ENCODE measurements at places on chromosomes 3 and 15. TPM values are rescaled to one million over a fixed set of nuclear protein-coding genes. Genes with fewer than 3 reads are reported as not detected.

Gene CTDSPL
- 13.1 TPM for total RNA-seq

Gene CMC1
- total RNA-seq, result 8.9 TPM

Gene BRPF1
- 16.8 TPM for total RNA-seq

Gene RABL3
- 12.6 TPM for total RNA-seq

Gene PLA2G4D
- not detected for total RNA-seq

Gene ARGFX
- not detected for total RNA-seq

Gene CCR1
- 1.7 TPM for total RNA-seq

Gene EPM2AIP1
- total RNA-seq, result 61.0 TPM

DNA sequence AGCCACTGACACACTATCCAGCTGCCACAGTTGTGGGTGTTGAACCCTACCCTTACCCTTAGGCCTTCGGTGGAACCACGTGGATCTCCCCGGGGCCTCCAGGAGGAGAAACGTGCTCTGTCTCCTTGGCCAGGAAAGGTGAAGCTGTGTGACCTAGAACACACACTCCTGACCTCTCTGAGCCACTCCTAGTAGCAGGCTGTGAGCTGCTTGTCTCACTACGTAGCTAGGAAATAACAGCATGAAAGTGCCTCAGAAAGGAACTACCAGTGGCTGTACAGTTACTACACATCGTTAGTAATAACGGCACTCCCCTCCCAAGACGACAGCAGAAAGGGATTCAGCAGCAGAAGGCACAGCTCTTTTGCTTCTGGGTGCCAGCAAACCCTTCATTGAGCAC is 36.2 kb upstream of the SLC6A6 start:
- DNase-seq, result no peak

GRCh38 chr3:44439499-44440295 is 37.8 kb downstream of the ZNF445 start:
- peak; percentile 11 for DNase-seq

DNA sequence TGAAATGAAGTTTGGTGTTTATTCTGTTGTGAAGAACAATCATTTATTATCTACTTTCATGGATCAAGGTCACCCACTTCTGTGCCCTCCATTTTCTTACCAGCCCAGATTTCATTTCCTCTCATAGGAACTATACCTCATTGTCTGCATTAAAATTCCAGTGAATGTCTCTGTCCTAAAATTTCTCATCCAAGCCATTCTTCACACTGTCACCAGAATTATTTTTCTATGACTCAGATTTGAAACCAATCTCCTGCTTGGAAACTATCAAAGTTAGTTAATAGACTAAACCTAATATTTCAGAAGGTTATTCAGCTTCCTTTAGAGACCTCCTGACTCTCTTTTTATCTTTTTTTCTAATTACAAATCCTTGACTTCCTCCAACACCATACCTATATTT is 364.1 kb upstream of the CBLB start:
- no peak for DNase-seq

DNA sequence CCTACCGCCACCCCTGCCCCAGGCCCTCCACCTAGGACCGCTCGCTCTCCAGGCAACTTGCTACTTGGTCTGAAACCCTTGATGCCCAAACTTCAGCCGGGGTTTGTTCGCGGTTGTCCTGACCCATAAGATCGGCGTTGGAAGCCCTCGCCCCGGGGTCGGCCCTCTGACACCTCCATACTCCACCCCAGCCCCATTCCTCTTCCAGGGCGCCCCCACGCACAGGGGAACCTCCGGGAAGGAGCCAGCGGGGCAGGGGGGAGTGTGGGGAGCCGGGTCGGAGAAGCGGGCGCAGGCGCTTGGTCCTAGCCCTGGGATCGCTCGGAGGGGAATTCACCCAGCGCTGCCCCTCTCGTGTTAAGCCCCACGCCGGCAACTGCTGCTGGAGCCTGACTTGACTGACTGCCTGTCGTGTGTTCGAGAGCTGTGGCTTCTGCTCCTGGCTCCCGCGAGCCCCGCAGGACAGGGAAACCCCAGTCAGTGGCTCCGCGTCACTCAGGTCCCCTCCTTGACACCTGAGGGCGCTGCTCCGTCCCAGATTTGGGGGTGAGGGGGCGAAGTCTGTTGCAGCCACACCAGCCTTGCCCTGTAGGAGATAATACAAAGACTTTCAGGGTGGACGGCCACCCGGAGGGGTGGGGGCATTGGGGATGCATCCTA is 675 bp downstream of the RYR3 start:
- DNase-seq, result no peak

GRCh38 chr3:128278761-128279600 is 125.7 kb downstream of the EEFSEC start:
- no peak for DNase-seq

- no peak for DNase-seq
Measured at GRCh38 chr3:112653881-112654300, 12.9 kb upstream of the CCDC80 start.

GRCh38 chr3:27728195-27729087 is 6.3 kb upstream of the EOMES start:
- DNase-seq, result no peak

DNA sequence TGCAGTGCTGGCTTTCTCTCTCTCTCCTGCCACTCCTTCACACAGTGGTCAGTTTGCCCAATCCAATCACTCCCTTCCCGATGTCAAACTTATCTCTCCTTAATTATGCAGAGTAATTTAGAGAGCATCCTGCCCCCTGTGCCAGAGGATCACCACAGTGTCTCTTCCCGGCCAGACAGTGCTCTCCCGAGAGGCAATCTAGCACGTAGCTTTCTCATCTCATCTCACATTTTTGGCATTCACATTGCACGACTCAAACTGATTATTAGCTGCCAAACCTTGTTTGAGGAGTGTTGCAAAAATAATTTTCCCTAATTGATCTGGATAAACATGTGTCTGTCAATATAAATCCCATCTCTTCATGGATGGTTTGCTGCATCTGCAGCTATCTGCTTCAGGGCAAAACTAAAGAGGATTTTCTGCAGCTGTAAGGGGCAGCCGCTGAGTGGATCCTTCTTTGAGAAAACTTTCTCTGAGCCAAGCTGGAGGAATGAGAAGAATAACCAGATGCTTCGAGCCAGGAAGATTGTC is 37.8 kb downstream of the SSUH2 start:
- DNase-seq, result no peak

DNA sequence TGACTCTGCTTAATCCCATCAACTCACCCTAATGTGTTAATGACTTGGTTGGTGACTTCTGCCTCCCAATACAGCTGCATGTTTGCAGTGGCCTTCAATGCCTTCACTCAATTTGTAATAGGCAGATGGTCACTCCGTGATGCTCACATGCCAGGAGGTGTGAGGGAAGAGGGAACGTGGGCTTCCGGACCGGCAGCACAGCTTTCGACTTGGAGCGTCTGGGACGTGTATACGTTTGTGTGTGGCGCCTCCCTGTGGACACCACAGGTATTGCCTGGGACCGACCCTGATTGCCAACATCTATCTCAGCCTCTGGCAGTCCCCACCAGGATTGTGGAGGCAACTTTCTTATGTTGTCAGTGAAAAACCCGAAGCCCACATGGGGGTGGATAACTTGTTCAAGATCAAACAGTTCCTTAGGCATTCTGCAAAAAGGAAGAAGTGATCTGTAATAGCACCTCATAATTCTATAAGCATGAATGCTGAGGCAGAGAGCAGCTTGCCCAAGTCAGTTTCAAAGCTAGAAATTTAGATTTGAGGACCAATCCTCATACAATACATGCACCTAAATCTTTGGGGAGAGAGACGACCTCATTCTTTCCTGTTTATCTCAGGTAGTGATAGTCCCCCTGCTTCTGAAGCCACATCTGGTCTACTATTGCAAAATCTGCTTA is 16.9 kb downstream of the MRPL46 start:
- peak; percentile 20 for DNase-seq

GRCh38 chr3:148309390-148310035 is 388.2 kb upstream of the AGTR1 start:
- no peak for DNase-seq

DNA sequence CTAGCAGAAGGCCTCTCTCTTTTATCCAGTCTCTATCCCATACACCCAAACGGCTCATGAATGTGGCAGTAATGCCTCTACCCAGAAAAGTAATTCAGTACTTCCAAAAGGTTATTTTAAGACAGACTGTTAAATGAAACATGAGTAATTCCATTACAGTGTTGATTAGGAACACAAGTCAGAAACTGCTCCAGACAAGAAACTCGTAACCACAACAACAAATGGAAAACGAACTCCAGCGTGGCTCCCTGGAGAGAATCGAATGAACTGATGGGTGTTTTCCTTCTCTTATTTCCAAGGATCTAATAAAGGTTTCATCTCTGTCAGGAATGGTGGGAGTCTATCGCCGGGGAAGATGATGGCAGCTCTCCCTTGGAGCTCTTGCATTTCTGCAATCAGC is 228.4 kb downstream of the MAGI1 start:
- DNase-seq, result no peak

DNA sequence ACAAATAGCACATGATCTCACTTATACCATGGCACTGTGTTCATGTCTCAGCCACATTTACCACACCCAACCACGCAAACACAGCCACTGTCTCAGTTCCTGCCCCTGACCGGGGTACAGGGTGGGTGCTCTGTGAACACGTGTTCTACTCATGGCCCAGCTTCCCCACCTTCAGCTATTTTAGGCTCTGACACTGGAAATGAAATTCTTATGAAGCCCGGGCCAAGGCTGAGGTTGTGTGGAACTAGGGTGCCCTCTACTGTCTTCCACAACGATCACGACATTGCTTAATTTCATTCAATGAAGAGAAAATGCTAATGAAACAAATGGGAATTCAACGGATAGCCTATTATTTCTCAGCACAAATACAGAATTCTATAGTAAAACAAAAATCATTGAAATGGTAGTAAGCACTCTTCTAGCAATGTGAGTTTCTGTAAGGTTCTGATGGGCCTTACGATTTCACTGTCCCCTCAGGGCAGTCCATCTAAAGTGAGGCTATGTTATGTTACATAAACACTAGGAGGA is 2.1 kb upstream of the GABRA5 start:
- peak; percentile 30 for DNase-seq

DNA sequence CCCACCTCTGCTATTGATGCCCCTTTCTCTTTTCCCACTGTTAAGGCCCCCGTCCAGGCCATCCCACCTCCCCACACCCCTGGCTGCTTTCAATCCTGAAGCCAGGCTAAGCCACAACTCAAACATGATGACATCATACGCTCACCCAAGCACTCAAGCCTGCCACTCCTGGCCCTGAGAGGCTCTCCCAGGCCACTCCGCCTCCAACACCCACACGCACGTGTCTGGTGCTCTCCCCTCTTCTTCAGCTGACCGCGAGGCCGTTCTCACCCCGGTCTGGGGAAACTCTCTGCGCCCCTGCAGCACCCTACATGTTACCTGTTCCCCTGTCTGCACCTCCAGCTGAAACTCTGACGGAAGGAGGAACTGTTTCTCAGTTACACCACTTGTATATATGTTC is 6.2 kb downstream of the ZXDC start:
- DNase-seq, result no peak

DNA sequence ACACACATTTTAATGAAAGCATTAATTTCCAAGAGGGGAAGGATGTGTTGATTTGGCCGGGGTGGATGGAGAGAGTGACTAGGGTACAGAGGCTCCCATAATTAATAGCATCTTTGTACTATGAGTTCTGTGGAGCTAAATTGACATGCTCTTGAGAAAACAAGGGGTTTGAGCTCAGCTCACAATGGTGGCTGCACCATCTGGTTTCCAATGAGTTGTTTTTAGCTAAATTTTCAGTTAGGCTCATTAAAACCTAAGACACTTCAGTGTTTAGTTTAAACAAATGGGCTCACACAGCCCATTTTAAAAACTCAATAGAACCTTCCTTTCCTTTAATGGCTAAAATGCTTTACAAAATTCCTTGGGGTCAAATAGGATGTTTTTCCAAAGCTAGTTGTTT is 199.7 kb downstream of the TNIK start:
- no peak for DNase-seq

GRCh38 chr3:188280627-188281026 is 126.7 kb downstream of the LPP start:
- no peak for DNase-seq

DNA sequence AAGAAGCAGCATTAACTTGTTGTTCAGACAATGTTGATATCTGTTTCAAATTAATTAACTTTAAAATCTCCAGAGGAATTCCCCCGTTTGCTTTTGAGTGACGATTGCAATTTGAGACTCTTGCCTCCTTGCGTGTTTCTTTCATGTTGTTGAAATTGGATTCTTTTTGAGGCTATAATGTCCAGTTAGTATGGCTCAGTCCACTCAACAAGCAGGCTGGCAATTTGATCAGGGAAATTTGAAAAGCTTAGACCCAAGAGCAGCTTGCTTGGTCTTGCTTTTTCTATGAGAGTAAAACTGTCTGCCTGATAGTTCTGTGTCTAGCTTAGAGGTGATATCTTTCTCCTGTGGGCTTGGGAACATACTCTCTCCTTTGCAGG is 2.0 kb downstream of the ARID3B start:
- no peak for DNase-seq

DNA sequence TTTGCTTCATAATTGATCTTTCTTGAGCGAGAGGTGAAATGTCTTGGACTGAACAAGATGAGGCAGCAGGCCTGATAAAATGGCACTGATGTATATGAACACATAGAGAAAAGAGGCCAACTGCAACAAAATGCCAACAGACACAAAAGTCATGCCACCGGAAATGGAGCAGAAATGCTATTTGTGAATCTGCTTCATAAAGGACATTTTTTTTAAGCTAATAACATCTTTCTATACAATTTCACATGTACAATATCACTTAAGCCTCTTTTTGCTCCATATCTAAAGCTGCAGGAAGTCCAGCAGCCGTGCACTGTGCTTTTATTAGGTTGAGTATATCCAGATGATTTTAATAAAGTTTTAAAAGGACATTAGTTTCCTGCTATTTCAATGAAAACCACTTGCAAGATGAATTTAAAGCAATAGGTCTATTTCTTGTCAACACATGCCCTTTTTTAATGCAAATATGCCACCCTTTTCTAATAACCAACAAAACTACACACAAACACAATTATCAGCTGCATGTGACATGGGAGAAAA is 169.2 kb upstream of the ADAMTS9 start:
- no peak for DNase-seq

- no peak for DNase-seq
Measured at GRCh38 chr3:30596152-30596551, 10.2 kb upstream of the TGFBR2 start.

DNA sequence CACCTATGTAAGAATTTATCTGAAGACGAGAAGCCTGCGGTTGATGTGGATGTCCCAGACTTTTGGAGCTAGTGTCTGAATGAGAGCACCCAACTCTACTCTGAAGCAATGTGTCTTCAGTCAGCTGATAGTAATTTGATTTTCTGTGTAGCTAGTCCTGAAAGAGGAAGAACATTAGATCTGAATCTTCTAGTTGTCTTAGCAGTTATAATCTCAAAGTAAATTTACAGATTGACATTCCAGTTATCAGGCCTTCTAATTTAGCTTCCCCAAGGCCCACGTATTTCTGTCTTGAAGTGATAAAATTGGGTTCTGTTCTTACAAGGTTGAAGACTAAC is 1.5 kb downstream of the TCAIM start:
- DNase-seq, result no peak

DNA sequence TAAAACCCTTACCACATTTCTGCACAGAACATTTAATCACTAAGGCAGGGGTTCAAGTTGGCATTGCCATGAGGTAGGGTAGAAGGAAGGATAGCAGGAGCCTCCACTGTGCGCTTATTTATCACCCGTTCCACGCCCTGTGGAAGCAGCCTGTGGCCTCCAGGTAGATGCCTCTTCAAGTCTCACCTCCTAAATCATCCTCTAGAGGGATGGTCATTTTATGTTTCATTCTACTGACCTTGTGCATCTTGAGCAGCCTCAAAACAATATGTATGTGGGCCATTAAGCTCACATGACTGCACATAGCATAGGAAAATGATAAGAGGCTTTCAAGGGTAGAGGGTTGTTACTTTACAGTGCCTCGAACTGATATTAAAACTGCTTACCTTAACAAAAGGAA is 546.2 kb downstream of the GRM7 start:
- no peak for DNase-seq
